ENCODE measurements at places on chromosomes 16 and 17.
A peak's percentile ranks its signal among the peaks of the same experiment; 100 is the strongest.

- DNase-seq: peak; percentile 69
Measured at GRCh38 chr17:3695723-3696411, at the start of gene P2RX5. TSS of gene P2RX5 (minus strand) at chr17:3696155. CDS start at chr17:3696005, 150 bp downstream.

DNA sequence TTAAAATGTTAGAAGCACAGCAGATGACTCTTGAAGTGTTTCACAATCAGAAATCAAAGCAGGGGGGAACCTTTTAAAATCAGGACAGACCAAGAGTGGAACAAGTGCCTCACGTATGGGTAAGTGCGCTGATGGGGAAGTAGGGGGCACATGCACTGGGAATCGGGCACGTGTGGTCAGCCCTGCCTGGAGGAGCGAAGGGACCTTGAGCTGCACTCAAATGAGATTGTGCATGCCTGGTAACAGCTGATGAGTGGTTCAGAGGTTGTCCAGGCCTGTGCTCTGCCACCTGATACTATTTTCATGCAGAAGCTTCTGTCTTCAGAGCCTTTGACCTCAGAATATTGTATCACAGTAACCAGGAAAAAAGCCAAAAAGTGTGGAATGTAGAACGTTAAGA is 13.7 kb upstream of the XYLT2 start:
- DNase-seq: no peak

GRCh38 chr16:3656491-3657468 is 2.3 kb downstream of the DNASE1 start:
- DNase-seq: no peak

- DNase-seq: no peak
Measured at GRCh38 chr16:73048292-73049080, 558 bp upstream of the ZFHX3 start.

GRCh38 chr17:7034955-7035590 is 742 bp upstream of the SLC16A13 start:
- DNase-seq: peak; percentile 64

GRCh38 chr16:47136099-47136842 is 7.5 kb downstream of the NETO2 start:
- DNase-seq: peak; percentile 63

GRCh38 chr17:21127509-21128077 is 829 bp downstream of the DHRS7B start:
- no peak for DNase-seq

DNA sequence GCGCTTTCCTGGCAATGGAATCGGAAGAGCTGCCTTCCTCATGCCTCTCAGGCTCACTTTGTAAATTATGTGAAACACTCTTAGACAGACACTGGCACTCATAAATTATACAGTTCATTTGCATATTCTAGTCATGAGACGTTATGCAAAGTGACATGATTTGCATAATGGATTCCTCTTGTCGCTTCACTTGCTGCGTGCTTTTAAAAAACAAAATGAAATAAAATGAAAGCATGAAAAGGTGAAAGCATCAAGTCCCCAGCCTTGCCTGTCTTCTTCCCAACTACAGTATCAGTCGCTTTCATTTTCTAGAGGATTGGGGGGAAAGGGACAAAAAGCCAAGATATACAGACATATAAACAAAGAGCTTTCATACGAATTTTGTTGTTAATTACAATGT is 252.8 kb upstream of the PMFBP1 start:
- no peak for DNase-seq

DNA sequence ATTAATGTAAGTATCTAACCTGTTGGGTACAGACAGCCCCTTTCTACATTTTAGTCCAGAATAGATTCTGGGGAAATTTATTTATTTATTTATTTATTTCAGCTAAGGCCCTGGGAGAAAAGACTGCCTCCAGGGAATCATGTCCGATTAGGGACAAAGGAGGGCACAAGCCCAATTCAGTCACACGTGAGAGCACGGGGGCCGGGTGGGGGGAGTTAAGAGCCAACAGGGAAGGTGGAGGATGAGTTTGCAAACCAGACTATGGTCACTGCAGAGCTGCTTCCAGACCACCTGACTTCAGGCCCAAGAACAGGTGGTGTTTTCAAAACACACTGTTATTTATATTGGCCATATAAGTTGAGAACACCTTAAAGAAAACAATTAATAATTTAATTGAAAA is 1.6 kb upstream of the ZFHX3 start:
- DNase-seq: no peak

GRCh38 chr17:48952904-48953303 is 8.3 kb upstream of the SNF8 start:
- no peak for DNase-seq

DNA sequence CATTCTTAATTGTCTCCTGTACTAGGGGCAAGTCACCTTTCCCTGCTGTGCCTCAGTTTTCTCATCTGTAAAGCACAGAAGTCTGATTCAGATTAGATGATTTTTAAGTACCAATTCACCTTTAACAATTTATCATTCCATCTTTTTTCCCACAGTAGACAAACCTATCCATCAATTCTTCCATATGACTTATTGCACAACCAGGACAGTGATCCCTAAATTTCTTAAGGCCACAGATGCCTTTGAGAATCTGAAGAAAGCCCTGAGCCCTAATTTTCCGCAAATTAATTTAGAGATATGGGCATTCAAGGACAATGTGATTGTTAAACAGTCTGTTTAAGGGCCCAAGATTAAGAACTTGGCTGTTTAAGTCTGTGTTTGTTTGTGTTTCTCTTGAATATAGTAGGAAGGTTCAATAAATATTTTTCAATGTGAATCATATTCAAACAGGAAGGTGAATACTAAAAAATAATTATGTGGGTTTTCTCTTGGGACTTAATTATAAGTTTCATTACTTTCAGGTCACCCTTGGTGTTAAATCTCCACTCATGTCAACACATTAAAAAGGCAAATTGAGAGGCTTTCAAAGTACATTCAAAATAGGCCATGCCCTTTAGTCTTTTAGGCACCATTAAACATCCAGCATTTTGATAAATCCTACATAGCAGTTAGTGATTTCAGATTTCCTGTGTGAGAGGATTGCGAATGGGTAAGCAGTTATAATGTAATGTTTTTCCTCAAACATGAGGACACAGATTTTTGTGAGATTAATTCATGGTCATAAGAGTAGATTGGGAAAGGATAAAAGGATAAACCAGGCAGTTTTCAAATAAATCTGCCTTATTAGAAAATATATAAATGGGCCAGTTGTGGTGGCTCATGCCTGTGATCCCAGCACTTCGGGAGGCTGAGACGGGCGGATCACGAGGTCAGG is 34.9 kb upstream of the MMD start:
- DNase-seq: no peak

DNA sequence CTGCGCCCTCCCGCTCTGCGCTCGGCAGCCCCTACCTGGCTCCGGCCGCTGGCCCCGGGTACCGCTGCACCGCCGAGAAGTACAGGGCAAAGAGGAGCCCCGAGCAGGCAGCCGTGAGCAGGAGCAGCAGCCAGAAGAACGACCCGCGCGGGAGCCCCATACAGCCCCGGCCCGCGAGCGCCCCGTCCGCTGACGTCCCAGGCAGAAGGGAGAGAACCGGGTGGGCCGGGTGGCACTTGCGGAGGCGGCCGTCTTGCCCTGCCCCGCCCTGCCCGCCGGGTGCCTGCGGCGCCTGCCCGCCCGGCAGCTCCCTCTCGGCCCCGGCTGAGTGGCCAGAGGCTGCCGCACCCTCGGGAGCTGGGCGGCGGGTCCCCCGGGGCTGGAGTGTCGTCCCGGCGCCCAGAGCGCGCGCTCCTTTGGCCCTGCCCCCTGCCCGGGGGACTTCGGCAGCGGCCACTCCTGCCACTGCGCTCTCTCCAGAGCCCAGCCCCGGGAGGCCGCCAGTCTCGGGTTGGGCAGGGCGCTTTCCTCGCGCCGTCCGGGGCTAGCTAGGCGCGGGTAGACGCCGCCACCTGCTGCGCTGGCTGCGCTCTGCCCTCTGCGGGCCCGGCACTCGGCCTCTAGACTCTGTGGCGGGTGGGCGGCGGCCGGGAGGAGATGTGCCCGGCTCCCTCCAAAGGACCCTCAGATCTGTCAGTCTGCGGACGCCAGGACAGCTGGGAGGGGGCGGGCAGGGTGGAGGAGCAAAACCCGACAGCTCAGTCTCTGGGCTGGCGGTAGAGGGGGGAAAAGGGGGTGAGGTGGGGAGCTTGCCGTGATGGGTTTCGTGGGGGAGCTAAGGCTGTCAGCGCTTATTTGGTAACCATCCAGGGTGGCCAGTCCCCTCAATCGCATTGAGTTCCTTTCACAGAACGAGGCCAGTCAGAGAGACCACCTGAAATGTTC is at the start of gene ST6GALNAC2:
ST6GALNAC2 (minus strand) TSS at position 212 of the 945 bp plus-strand sequence; CDS start at position 160, 52 bp downstream.
- DNase-seq: no peak

DNA sequence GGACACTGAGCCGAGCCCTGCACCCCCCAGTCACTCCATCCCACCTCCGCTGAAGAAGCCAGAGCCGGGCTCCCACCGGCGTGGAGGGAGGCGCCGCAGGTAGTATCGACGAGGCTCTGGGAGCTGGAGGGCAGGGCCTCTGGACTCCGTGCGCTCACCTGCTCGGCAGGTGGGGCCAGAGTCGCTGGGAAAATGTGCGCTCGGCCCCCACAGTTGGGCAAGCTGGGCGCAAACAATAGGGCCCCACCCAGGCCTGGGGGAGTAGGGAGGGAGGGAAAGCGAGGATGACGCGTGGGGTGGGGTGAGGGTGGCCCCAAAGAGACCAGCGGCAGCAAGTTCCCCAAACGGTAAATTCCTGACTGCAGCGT is 668 bp downstream of the JUP start:
- DNase-seq: no peak

GRCh38 chr16:1430759-1431496 is at the start of gene PERCC1:
TSS of gene PERCC1 (plus strand) at chr16:1431078. CDS start at chr16:1432594, 1,516 bp downstream.
- DNase-seq: no peak

GRCh38 chr16:3020247-3020603 is at the start of gene TNFRSF12A:
TSS of gene TNFRSF12A (plus strand) at chr16:3020368. CDS start at chr16:3020398, 30 bp downstream.
- DNase-seq: peak; percentile 76

- DNase-seq: no peak
Measured at GRCh38 chr17:17387017-17387497, 83.9 kb downstream of the NT5M start.

GRCh38 chr16:27310576-27311447 is 3.0 kb upstream of the IL4R start:
- no peak for DNase-seq

DNA sequence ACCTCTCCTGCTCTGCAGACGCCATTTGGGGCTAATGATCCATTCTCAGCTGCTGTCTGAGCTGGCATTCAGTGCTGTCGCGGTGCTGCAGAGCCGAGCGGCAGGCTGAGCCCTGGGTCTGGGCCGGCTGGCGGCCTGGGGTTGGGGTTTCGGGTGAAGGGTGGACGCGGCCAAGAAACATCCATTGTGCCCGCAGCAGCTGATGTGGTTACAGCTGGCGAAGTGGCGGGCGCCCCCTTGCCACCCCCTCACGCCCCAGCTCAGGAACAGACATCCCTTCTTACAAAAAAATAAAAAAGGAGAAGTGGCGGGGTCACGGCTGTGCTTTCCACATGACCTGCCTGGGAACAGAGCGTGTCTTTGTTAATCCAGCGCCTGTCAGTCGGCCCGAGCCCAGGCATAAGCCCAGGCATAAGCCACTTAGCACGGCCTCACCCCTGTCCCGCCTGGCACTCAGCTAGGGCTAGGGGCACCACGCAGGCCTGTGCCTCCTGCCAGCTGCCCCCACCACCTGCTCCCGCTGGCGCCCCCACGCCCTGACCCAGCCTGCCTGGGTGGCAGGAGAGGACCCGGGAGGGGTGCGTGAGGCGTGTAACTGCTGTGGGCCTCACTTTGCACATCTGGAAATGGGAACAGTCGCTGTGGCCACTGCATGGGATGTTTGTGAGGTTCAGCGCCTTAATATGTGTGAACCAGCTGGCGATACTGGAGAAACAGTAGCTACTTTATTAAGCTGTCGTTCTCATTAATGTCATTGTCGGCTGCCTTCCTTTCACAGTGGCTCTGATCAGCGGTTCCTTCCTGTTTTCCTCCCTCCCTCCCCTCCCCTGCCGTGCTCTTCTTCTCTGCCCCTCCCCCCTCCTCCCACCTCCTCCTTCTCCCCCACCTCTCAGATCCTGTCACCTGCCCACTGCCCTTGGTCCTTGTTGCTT is 197.7 kb upstream of the CIBAR2 start:
- DNase-seq: no peak

DNA sequence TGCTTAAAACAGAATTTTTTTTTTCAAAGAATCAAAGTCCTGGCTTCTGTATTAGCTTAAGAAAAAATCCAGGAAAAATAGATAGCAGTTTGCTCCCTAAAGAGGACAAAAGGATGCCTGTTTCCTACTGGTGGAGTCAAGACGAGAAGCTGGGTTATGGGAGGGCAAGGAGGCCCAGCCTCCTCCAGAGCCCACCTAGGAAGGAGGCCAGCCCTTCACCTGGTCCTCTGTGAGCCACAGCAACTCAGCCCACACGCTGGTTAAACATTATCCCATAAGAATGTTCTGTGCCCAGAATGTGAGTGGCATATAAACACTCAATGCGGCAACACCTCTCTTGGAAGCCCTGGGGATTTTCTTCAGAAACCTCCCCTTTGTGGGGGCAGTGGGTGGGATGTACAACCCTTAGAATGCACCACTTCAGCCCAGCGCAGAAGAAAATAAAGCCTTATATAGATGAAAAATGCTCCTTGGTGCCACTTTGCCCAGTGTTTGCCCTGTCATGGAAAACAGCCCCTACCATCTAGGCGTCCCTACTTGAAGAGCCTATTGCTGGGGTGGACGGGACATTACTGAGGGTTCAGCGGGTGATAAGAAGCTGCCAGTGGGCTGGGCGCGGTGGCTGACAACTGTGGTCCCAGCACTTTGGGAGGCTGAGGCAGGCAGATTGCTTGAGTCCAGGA is 48.0 kb downstream of the TEKT5 start:
- no peak for DNase-seq

GRCh38 chr17:57956291-57957119 is 1.3 kb upstream of the CUEDC1 start:
- DNase-seq: peak; percentile 45

All from activated CD4-positive, alpha-beta T cell treated with anti-CD3 and anti-CD28 coated beads, Interleukin-2, Interleukin-4, amounts not matched to agents 100 ng/mL and 50 ng/mL, durations not matched to agents 16 hours and 8 hours (primary cell).